Aorta (tissue), 5 donors: ENCODE measurements at places on chromosomes 7 and 10. TPM values are rescaled to one million over a fixed set of nuclear protein-coding genes. Genes with fewer than 3 reads are reported as not detected.

IL6 gene
- total RNA-seq: 13.1 TPM

BAMBI gene
- 18.3 TPM for total RNA-seq

CFAP58 gene
- total RNA-seq: 1.1 TPM

SLC39A12 gene
- total RNA-seq: 0.27 TPM

ITIH5 gene
- total RNA-seq: 45.0 TPM

CACNA2D1 gene
- total RNA-seq: 40.7 TPM

C10orf105 gene
- total RNA-seq: 0.36 TPM

MALRD1 gene
- 2.4 TPM for total RNA-seq

PPP1R9A gene
- 7.4 TPM for total RNA-seq

DNA sequence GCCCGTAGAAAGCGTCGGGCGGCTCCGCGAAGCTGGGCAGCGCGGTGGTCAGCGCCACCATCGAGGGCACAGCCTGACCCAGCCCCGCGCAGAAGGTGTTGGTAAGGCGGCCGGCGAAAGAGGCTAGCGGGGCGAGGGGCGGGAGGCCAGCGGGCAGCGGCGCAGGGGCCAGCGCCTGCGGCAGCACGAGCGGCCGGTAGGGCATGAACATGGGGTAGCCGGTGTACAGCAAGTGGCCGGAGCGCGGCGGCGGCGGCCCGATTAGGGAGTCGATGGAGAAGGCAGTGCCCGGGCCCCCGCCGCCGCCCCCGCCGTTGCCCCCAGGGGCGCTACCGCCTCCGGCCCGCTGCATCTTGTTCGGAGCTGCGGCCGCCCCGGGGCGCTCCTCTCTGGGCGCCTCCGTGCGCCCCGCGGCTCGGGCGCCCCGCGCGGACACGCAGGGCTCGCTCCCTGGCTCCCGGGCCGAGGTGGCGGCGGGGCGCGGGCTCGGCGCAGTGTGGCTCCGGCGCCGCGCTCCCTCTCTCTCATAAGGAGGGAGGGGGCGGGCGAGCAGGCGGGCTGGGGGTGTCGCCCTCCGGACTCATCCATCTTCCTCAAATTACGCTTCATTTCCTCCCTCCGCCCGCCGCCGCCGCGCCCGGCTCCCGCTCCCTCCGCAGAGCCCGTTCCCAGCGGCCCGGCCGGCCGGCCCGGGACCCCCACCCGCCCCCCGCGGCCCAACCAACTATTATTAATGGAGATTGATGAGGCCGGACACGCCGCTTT, at the start of gene GBX1:
Gene GBX1 (minus strand): TSS at position 498 of the 765 bp plus-strand sequence. CDS start 146 bp downstream, at position 352.
- DNase-seq: no peak

- no peak for DNase-seq
Measured at GRCh38 chr7:51965454-51965853, 648.8 kb upstream of the COBL start.

- no peak for DNase-seq
Measured at GRCh38 chr10:93206652-93207051, 133.0 kb downstream of the CYP26A1 start.

DNA sequence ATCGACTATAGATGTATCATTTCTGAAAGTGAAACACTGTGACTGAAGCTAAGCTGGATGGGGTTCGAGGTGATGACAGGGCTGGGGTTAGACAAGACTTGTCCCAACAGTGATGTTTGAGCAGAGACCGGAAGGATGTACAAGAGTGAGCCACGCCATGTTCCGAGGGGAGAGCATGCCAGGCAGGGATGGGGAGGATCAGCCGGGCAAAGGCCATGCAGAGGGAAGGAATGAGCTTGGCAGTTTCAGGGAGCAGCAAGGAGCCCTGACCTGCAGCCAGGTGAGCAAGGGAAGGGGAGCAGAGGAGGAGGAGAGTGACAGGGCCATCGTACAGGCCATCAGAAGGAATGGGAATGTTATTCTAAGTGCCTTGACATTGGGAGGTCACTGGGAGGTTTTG, 114.9 kb upstream of the GPR26 start:
- DNase-seq: no peak

DNA sequence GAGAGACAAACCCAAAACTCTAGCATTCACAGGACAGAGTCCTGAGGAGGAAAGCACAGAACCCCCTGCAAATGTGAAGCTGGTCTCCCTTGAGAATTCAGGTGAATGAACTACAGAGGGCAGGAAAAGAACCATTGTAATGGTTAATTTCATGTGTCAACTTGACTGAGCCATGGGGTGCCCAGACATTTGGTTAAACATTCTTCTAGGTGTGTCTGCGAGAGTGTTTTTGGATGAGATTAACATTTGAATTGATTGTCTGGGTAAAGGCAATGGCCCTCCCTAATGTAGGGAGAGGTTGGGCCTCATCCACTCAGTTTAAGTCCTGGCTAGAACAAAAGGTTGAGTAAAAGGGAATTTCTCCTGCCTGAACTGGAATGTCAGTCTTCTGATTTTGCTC, 15.7 kb upstream of the CDK1 start:
- no peak for DNase-seq

- no peak for DNase-seq
Measured at GRCh38 chr10:69835233-69835632, 33.5 kb downstream of the COL13A1 start.

DNA sequence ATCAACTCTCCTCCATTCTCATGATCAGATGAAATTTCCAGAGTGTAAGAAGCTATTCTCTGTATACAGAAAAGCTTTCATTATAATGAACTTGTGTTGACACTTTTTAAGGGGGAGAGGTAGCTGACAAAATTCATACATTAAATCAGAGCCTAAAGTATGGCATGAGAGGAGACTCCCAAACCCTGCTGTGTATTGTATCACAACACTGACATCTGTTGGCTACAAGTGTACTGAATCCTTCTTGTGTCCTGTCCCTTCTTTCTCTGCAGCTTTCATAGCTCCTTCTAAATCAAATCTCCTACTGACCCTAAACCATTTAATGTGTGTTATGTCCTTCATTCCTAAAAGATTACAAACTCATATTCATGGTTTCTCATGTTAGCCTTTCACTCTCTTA, 70.9 kb downstream of the GCC1 start:
- no peak for DNase-seq

GRCh38 chr7:130242198-130243014, 24.3 kb upstream of the CPA2 start:
- DNase-seq: peak; percentile 66
